Activated CD4-positive, alpha-beta T cell treated with anti-CD3 and anti-CD28 coated beads, Interleukin-2, Interleukin-6, amounts not matched to agents 100 ng/mL and 50 ng/mL, durations not matched to agents 16 hours and 8 hours (primary cell): ENCODE measurements at places on chromosomes 5 and 9.

- no peak for DNase-seq
Measured at GRCh38 chr5:59137846-59138245, 555.0 kb downstream of the RAB3C start.

DNA sequence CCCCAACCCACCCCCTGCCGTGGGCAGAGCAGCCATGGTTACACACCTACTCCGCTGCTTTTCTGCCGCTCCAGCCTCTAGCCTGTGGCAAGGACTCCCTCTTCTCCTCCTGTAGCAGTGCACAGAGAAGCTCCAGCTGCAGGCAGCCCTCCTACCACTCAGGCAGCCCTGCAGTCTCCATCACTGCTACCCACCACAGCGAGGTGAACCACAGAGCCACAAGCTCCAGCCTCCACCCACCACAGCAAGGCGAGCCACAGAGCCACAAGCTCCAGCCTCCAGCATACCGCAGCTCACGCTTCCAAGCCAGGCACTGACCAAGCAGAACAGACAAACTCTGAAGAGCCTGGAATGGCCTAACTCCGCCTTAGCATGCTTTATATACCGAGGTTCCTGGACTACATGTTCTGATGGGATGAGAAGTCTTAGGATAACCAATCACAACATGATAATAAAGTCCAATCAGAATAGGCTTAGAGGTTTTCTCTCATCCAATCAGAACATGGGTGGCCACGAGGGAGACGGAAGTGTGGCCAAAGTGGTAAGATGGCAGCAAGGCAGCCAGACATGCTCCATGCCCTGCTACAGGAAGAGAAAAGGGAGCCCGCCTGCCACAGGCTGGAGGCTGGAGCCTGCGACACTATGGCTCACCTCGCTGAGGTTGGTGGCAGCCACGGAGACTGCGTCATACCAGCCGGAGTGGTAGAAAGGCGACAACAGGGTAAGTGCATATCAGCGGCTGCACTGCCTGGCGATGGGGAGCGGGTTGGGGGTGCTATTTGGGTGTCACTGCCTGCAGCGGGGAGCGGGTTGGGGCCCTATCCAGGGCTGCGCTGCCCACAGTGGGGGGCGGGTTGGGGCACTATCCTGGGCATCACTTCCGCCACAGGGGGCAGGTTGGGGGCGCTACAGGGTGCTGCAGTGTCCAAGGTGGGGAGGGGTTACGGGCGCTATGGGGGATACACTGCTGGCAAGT is 75.8 kb upstream of the PCAT7 start:
- no peak for DNase-seq

DNA sequence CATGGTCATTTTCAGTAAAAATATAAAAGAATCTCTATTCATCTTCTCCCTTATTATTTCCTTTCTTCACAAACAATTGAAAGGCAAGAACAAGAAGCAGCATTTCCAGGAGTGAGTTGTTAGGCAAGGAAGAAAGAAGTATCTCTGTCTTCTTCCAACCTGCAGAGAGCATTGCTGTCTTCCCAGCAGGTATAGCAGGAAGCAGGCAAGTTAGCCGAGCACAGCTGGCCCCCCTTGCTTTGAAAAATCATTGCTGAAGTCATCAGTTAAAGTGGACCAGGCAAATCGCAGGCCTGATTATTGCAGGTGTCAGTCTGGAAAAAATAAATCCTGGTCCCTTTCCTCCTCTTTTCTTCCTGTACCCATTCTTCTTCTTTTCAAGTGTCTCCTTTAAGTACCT is 353.1 kb upstream of the BRINP1 start:
- DNase-seq, result no peak

GRCh38 chr5:131373265-131373664 is 109.4 kb downstream of the CDC42SE2 start:
- no peak for DNase-seq

- no peak for DNase-seq
Measured at GRCh38 chr5:173911623-173912022, 23.5 kb downstream of the CPEB4 start.

- DNase-seq, result no peak
Measured at GRCh38 chr5:126741361-126741760, 35.6 kb upstream of the LMNB1 start.

DNA sequence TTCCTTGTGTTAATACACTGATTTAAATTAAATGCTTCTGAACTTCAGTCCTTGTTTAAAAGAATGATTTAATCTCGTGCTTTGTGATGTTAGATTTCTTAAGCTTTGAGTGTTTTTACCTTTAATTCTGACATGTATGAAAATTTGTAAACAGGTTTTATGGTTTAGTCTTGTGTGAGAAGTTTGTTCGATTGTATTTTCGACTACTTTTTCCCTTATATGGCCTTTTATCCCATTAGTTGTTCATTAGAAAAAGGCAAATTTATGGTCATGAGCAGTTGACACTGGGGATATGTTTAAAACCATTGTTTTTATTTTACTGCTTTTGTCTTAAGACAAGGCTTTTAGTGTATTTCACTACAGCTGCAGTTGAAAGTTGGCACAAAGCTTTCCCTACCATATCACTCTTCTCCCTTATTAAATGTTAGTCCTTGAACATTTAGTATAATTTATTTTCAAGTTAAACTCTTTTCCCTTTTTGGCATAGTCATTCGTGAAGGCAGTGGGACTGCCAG is 3.3 kb downstream of the UBE2R2 start:
- no peak for DNase-seq

- DNase-seq, result peak; percentile 11
Measured at GRCh38 chr5:143262393-143263174, 140.9 kb downstream of the NR3C1 start.

GRCh38 chr9:135908093-135908753 is 877 bp upstream of the CAMSAP1 start:
- DNase-seq, result no peak

DNA sequence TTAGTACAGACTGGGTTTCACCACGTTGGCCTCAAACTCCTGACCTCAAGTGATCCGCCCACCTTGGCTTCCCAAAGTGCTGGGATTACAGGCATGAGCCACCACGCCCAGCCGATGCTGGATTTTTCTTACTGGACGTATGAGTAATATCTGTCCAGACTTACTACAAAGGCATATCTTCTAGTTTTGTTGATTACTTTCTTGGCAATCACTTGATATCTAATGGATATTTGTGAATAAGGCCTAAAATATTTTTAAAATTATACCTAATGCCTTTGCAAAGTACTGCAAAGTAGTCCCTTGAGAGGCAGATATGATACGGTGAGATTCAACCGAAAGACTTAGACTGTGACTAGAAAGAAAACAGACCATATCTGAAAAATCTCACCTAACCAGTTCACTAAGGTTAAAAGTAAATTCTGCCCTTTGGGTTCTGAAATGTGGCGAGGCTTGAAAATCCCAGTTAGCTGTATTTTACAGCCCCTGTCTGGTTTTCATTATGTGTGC is 152.1 kb downstream of the GNAQ start:
- DNase-seq, result no peak

- no peak for DNase-seq
Measured at GRCh38 chr5:64861281-64861680, 92.6 kb downstream of the CWC27 start.

DNA sequence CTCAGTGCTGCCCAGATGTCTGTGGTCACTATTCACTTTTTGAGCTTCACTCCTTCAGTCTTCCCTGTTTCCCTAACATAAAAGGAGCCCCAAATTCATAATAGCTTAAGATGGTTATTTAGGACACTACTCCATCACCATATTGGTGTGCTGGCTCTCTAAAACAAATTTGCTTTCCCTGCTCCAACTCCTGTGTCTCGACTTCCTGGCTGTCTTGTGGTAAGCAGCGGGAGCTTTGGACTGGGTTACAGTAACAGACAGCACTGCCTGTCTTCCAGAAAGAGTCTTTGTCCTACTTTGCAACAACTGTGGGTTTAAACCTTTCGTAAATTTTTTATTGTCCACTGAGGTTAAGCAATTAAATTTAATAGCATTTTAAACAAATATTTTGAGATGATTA is 389.4 kb downstream of the CDH9 start:
- DNase-seq, result no peak

- no peak for DNase-seq
Measured at GRCh38 chr9:98230304-98230703, 25.1 kb downstream of the TBC1D2 start.

DNA sequence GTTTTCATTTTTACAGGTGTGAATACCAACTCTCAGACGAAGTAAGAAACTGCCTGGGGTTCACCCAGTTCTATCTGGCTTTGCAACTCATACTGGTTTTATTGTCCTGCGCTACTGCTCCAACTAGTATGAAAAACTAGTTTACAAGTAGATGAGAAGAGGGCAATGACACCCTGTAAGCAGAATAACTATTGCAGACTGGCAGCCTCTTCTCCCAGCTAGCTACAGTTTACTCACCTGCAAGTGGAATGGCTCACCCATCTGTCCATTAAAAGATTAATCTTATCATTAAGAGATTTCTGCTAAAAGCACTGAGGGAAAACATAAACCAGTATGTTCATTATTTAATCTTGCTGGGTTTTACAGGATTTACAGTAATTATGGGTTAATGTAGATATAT is 113.4 kb downstream of the FRMD3 start:
- no peak for DNase-seq

DNA sequence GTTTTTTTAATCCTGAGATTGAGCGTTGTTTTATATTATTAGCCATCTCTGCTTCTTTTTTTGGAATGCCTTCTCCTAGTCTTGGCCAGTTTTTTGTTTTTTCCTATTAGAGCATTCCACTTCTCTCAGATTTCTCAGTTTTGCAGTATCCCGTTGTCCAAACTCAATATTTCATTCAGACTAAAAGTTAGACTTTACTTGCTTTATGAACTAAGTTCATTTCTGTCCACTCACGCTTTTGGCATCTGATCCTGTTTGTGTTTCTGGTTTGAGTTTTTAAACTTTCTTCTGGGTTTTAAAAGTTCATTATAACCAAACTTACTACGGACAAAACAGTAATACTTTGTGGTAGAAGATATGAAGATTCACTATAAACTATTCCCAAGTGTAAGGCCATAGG is 288.3 kb upstream of the MPDZ start:
- DNase-seq, result no peak

DNA sequence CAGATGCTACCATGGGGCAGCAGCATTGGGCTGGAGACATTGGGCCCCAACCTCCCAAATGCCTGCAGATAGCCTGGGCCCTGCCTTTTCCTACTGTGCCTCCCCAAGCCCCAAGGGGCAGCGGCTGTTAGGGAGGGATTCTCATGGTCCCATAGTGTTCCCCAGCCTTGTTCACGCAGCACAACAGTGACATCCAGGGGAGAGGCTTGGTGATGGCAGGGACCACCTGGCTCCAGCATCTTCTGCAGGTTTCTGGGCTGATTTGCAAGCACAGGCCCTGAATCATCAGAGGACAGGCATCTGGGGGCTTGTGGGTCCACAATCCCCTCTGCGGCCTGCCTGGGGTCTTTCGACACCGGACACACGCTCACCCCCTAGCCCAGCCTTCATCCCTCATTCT is 354.6 kb downstream of the SLIT3 start:
- peak; percentile 27 for DNase-seq

DNA sequence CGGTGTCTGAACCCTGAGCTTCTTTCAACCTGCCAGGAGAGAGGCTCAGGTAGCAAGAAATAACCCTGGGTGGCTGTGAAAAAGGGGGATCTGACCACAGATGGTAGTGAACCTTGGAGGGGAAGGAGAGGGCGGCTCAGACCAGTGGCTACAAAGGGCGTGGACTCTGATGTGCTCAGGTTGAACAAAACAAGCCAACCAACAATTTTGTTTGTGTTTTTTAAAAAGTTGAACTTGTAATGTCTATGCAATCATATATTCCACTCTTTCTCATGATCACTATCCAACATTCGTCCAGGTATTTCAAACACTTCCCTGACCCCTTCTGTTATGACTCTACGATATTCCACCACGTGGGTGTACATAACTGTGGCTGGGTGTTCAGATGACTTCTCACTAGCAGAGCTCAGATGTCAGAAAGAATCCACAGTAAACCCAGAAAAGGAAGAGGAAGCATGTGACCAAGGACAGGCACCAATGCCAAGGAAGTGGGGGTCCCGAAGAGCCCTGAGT is 20.0 kb downstream of the PTPN3 start:
- DNase-seq, result no peak

DNA sequence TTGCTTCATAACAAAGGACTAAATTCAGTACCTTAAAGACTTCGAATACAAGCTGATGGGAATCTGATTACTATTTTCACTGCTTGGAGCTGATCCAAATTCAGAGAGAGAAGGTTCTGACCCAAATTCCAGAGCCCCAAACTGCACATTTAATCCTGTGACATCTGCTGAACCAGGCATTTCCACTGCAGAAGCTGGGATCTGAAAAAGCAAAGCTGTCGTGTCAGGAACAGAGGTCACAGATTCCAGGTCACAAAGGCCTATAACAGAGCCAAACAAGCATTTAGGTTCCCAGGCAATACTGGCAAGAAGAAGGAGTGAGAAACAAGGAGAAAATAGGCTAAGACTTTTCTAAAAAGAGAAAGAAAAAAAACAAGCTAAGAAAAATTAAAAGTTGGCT is 105.3 kb downstream of the UBAP2 start:
- DNase-seq, result no peak

GRCh38 chr5:109100971-109101370 is 308.8 kb downstream of the PJA2 start:
- DNase-seq, result no peak

- DNase-seq, result no peak
Measured at GRCh38 chr9:84702471-84702870, 32.9 kb downstream of the NTRK2 start.

DNA sequence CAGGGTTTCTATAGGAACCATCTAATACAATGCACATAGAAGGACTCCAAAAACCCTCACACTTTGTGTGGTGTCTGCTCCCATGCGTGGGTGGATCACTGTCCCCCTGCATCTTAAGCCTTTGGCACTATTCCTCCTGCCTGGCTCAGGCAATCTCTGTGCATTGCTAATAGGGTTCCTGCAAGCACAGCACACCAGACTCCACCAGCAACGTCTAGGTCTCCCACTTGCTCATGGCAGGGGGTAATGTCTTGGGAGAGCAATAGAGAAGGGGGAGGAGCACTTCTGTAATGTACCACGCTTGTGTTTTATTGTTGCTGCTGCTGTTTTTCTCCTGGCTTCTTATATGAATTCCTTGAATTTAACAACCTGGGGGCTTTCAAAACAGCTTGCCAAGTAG is 182.6 kb upstream of the GLRA1 start:
- DNase-seq, result no peak

GRCh38 chr5:61768692-61769281 is 436.7 kb downstream of the ZSWIM6 start:
- DNase-seq, result peak; percentile 17

DNA sequence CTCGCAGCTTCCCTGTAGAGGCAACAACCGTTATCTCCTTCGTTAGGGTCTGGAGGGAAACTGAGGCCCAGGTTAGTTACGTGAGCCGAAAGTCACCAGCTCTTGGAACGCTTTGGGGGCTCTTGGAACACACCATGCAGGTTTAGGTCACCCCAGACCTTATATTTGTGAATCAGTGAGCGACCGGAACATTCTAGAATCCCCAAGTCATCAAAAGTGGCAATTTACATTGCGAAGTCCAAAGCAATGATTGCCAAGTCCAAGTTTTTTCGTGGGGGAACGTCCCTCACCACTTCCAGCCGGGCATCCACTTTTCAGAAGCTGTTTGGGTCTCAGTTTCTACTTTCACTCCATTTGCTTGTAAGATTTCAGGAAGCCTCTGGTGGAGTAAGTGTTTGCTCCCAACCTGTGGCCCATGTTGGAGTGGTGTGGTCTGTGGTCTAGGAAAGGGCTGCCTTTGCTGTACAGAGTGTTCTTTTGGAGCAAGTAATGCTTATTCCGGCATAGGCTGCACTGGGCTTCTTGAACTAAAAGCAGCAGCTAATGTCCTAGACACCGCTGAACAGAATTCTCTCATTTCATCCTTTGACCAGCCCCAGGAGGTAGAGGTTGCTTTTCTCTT is 32.8 kb upstream of the SPRY4 start:
- peak; percentile 19 for DNase-seq
